Neuronal stem cell (in vitro differentiated cells): ENCODE measurements at places on chromosomes 4 and X.
A peak's percentile ranks its signal among the peaks of the same experiment; 100 is the strongest.

GRCh38 chrX:37378830-37379229 is 29.7 kb downstream of the PRRG1 start:
- no peak for DNase-seq

- no peak for DNase-seq
Observed at GRCh38 chr4:89305712-89306437, 1.7 kb downstream of the GPRIN3 start.

GRCh38 chrX:25096522-25097045 is 80.8 kb upstream of the ARX start:
- no peak for DNase-seq

GRCh38 chrX:6053141-6053540 is 175.5 kb downstream of the NLGN4X start:
- no peak for DNase-seq

DNA sequence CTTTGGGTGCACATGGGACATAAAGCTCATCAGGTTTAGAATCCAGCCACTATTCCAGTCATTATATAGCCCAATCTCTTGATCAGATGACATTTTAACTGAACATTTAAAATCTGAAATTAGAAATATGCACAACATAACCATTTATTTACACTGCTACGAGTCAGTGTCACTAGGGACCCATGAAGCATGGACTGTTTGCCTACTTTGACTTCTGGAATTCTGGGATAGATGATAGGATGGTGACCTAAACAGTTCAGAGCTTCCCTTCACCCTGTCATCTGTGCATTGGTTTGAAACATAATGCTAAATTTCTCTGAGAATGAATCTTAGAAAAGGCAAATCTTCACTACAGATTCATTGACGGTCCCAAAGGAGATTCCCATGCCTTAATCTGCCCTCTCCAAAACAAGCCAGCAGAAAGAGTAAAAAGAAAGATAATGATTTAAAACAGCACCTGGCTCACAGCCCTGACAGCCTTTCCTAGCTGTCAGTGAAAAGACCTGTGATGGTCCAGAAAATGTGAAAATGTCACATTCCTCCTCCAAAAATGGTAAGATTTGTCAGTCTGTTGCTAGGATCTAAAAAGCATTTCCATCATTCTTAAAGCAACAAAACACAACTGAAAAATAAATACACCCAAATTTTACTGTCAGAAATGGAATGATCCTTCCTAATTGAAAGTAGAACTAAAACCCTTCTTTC is 18.9 kb upstream of the HERC3 start:
- no peak for DNase-seq

- DNase-seq, result no peak
Observed at GRCh38 chr4:100146756-100147155, 43.5 kb downstream of the DDIT4L start.

GRCh38 chr4:38762560-38762959 is 20.2 kb downstream of the TLR10 start:
- DNase-seq, result no peak

GRCh38 chrX:102883491-102883890 is 53.6 kb upstream of the RAB40AL start:
- DNase-seq, result no peak

GRCh38 chr4:44447563-44448504 is 775 bp downstream of the KCTD8 start:
- peak; percentile 49 for DNase-seq
